Activated CD4-positive, alpha-beta T cell treated with anti-CD3 and anti-CD28 coated beads, Interleukin-2, amount 10 ng/mL, durations not matched to agents 24 days and 14 days (primary cell): ENCODE measurements at places on chromosomes 13 and 19.

GRCh38 chr19:35130761-35131720 lies 3.8 kb downstream of the LGI4 start:
- no peak for DNase-seq

GRCh38 chr19:30132343-30133075 lies 190.5 kb downstream of the URI1 start:
- DNase-seq, result no peak

GRCh38 chr19:45086480-45086879 lies 6.5 kb upstream of the PPP1R37 start:
- DNase-seq, result no peak

DNA sequence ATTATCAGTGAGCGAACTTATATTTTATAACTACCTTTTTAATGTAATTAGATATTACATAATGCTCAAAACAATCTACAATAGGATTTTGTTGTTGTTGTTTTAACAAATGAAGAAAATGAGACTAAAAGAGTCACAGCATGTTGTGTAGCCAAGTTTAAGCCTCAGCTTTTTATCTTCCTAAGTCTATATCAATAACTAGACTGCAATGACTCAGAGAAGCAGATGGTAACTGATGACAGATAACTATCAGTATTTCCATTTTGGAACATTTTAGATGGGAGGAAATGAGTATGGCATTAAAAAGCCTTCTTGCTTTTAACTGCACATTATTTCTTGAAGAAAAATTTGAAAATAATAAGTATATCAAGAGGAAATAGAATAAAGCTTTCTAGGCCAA lies 825.2 kb downstream of the SLITRK1 start:
- DNase-seq, result no peak

DNA sequence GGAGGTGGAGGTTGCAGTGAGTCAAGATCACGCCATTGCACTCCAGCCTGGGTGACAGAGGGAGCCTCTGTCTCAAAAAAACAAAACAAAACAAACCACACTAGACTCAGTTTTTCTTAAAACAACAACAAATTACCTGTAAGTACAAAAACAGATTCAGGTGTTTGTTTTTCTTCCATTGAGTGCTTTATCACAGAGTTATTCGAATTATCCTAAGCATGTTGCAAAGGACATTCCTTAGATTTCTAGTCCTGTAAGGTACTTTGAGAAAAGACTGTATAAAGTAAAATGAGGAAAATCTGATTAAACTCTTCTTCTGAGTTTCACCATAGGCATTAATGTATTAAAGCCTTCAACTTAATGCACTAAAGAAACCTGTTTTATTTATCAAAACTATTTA lies 2.2 kb upstream of the EEF1AKMT1 start:
- no peak for DNase-seq

- no peak for DNase-seq
Observed at GRCh38 chr19:4774136-4774535, 17.4 kb upstream of the FEM1A start.
